ENCODE measurements at places on chromosomes 1 and 21.

- DNase-seq = no peak
These were observed 592 bp downstream of the CRCT1 start for GRCh38 chr1:152514715-152515433.

DNA sequence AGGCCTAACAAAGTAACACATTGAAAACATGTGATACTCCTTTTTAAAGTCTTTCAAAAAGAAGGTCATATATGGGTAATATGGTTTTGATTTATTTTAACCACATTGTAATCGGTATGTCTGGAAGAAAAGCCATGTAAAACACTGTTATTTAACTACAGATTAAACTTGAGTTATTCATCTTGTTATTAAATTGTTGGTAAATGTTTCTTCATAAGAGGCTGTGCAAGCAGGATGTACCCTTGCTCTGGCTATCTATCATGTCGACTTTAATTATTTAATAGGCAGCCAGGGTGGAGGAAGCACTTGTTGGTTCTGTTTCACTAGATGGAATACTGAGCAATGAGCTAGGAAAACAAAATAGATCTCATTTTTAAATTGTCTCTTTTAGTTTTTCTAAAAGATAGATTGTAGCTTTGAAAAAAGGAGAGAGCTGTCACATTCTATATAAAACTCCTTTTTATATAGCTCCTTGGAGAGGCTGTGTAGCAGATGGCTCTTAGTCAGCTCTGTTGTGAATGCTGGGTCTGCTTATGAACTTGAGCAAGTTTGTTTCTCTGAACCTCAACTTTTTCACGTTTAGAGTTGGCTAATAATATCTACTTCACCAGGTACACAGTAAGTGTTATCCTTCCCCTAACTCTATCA lies 39.5 kb downstream of the LRRC8B start:
- DNase-seq = no peak

GRCh38 chr1:21277180-21277579 lies 13.1 kb downstream of the ECE1 start:
- no peak for DNase-seq

- peak; percentile 89 for DNase-seq
These were observed 63.4 kb downstream of the CD2 start for GRCh38 chr1:116817582-116818064.

GRCh38 chr1:147079400-147080005 lies 92.8 kb downstream of the PRKAB2 start:
- DNase-seq = peak; percentile 36

DNA sequence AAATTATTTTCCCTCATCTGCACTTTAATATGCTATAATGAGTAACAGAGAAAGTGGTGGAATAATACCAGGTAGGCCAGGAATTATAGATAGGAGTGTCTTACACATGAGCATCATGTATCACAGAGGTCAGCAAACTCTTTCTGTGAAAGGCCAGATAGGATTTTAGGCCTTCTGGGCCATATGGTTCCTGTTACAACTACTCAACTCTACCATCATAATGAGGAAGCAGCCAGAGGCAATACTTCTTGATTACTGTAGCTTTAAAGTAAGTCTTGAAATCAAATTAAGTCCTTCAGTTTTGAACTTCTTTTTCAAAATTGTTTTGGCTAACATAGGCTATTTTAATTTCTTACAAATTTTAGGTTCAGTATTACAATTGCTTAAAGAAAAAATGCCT lies 32.1 kb upstream of the IGSF3 start:
- DNase-seq = no peak

- no peak for DNase-seq
These were observed 7.6 kb upstream of the C1orf174 start for GRCh38 chr1:3907621-3908165.

GRCh38 chr21:42684109-42684916 lies 30.9 kb downstream of the PDE9A start:
- DNase-seq = peak; percentile 69

DNA sequence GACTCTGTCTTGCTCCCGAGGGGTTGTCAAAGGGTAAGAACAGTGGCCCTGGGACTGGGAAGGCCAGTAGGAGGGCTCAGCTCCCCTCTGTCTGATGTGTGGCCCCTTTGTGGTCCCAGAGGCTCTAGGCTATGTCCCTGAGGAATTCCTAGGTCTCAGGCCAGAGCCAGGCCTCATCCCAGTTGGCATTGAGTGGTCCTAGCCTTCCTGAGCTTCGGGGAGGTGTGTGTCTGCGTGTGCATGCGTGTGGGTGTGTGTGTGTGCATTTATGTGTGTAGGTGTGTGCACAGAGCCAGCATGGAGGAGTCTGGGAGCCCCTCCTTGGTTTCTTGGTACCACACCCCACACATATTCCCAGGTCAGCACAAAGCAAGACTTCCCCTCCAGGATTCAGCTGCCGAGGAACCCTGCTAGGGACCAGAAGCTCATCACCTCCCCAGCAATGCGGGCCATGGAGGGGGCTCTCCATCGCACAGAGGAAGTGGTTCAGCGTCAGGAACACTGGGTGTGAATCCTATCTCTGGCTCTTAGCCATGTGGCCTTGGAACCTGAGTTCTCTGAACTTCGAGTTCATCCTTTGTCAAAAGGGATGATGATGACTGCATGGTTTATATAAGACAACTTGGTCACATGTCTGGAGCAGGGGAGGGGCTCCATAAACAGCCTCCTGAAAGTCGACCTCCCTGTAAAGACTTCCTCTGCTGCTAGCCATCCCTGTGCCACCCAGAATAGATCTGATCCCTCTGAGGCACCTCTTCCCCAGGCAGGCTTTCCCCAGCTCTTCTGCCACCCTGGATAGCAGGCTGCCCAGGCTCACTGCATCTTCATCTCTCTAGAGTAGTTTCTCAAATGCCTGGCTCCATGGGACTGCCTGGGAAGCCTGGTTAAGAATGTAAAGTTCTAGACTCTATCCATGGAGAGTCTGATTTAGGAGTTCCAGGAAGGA lies 8.3 kb upstream of the EPS8L3 start:
- no peak for DNase-seq

DNA sequence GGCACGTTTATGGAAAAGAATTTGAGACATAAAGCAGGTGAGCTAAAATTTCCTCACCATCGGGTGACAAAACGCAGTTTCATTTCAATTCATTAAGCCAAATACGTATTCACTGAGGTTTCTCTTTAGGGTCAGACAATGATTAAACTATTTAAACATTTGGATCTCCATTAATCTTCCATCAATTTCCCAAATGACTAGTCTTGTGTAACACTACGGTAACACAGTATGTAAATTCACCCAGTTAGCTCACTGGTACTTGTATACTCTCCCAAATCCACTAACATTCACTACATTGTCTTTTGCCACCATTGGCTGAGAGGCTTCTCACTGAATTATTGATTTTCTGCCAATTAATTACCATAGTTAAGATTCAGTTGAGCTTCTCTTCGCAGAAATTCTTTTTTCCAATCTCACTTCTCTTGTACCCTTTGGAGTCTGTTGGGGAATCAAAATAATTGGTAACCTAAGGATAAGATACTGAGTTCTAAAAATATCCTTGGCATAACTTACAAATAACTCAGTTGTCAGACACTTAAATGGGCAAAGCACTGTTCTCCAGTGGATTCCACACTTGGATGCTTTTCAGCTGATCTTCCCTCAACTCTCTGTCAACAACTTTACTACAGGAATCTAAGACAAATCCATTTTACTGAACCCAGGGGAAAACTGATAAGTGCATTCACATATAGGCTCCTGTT lies 40.7 kb downstream of the SIPA1L2 start:
- DNase-seq = no peak

DNA sequence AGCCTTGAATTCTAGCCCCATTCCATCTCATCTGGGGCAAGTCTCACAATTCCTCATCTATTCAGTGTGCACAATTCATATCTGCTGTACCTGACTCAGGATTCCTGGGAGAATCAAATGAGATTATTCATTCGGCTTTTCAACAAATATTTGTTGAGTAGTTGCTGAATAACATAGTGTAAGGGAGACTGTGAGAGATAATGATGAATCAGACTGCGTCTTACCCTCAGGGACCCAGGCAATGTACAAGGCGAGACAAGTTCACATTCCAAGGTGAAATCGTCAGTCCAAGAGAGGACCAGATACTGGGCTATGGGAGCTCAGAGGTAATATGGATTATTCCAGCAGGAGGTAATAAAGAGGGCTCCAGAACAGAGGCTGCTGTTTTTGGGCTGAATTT lies 67.8 kb upstream of the SMYD2 start:
- DNase-seq = no peak

GRCh38 chr1:41525891-41526587 lies 41.6 kb upstream of the EDN2 start:
- no peak for DNase-seq

DNA sequence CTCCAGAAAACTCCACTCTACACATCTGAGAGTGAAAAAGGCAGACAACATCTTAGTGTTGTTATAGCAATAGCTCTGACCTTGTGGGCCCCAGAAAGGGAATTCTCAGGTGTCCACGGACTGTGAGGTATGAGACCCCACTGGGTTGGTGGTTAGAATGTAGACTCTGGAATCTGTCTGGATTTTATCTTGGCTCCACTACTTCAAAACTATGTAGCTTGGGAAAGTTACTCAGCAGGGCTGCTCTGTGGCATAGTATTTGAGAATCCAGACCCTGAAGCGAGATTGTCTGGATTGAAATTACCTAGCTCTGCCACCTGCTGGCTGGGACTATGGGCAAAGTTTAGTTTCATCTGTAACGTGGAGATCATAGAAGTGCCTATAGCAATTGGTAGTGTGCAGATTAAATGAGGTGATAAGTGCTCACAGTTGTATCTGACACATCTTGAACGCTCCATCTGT lies 25.8 kb downstream of the PRDM2 start:
- DNase-seq = peak; percentile 61

DNA sequence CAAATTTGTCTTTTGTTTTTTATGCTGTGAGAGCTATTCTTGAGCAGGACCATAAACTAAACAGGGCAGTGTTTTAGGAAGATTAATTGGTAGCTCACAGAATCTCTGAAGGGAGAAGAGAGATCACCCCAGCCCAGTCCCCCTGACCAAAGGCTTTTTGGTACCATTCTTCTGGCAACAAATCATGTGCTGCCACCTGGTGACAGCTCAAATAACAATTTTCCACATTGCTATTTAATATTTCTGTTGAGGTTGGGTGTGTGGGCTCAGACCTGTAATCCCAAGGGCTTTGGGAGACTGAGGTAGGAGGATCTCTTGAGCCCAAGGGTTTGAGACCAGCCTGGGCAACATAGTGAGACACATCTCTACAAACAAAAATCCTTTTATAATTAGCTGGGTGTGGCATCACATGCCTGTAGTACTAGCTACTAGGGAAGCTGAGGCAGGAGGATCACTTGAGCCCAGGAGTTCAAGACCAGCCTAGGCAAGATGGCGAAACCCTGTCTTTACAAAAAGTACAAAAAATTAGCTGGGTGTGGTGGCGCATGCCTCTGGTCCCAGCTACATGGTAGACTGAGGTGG lies 2.2 kb upstream of the TESK2 start:
- peak; percentile 43 for DNase-seq

DNA sequence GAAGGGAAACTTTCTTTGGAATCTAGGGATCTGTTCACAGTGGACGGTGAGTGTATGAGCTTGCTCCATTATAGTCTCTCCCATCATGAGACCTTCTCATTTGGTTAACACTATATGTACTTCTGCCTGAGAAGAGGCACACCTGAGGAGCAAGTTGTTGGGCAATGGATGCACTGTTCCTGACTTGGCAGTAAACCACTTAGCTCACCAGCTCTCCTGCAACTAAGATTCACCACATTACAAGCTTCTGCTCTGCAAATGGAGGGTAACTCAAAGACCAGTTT lies 10.2 kb downstream of the MACF1 start:
- DNase-seq = no peak

DNA sequence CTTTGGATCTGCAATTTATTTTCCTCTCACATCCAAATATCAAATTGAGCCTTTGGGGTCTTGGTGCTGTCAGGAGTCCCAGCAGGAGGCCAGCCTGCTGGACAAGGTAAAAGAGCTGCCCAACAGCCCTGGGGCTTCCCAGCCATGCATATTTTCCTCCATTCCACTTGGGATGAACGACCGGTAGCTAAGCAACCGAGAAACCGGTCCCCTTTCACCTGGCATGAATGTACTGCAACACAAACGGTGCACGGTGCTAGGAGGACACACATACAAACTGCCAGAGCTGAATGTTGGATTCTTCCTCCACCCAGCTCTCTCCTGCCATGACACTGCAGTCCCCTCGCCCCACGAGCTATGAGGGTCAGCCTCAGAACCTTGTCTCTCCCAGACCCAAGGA lies 42.7 kb downstream of the BCAR3 start:
- no peak for DNase-seq

- no peak for DNase-seq
These were observed 75.6 kb downstream of the TBX15 start for GRCh38 chr1:118912574-118912973.

- DNase-seq = no peak
These were observed 650.0 kb upstream of the RGS18 start for GRCh38 chr1:191508239-191508638.

- DNase-seq = no peak
These were observed 352.4 kb downstream of the NTNG1 start for GRCh38 chr1:107493111-107493716.

DNA sequence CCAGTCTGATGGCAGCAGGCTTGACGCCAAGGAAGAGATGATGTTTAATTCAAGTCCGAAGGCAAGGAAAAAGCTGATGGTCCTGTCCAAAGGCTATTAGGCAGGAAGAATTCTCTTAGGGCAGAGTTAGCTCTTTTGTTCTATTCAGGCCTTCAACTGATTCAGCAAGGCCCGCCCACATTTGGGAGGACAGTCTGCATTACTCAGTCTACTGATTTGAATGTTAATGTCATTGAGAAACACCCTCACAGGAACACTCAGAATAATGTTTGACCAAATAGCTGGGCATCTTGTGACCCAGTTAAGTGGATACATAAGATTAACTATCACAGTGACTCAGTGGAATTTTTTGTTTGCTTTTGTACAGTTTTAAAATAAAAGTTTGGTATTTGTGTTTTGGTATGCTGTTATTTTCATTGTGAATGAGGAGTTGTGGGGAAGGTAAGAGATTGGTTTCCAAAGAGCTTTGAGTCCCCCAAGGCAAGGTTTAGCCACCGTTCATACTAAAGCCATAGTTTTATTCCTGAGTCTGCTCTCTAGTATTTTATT lies 1.7 kb upstream of the ZNF691 start:
- peak; percentile 28 for DNase-seq

GRCh38 chr1:116165572-116165971 lies 54.4 kb downstream of the MAB21L3 start:
- DNase-seq = no peak

DNA sequence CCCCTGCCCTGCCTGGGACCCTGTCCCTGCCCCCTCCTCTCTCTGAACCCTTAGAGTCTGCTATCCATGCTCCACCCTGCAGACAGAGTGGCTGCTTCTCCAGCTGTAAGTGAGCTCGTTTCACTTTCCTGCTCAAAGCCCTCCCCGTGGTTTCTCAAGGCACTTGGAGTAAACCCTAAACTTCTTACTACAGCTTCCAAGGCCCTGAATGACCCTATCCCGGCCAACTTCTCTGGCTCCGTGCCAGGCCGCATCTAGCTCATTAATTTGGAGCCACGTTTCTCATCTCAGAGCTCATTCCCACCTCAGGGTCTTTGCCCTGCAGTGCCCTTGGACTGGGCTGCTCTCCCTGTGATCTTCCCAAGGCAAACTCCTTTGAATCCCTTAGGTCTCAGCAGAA lies 235.1 kb upstream of the RUNX1 start:
- no peak for DNase-seq
